8988T (cell line): ENCODE measurements at places on chromosomes 3 and 15.

GRCh38 chr3:129268396-129268795, 10.3 kb upstream of the HMCES start:
- DNase-seq = no peak

DNA sequence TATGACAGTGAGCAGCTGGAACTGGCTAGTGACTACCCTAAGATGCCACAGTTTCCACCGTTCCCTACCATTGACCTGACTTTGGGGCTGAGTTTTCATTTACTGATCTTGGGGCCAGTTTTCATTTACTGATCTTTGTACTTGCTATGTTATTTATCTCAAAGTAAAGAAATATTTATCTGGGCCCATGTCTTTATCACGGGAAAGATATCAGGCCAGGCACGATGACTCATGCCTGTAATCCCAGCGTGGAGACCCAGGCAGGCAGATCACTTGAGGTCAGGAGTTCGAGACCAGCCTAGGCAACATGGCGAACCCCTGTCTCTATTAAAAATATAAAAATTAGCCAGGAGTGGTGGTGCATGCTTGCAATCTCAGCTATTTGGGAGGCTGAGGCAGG, 83.5 kb downstream of the EOMES start:
- no peak for DNase-seq

- DNase-seq = no peak
These were observed 271.9 kb downstream of the FOXP1 start for GRCh38 chr3:71311661-71312046.

DNA sequence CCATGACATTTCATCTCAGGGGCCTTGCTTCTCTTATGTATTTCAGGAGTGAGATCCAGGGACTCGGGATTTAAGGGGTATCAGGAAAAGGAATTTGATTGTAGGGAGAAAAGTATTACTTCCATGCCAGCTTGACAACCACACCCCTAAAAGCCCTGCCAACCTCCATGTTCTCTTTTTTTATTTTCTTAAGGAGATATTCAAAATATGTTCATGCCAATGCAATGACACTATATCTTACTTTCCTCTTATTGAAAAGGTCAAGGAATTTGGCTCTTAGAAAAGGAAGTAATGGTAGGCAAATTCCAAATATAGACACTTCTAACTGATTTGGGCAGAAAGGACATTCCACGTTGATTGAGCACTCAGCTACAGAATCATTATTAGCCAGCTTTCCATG, 407.5 kb upstream of the NECTIN3 start:
- DNase-seq = no peak

DNA sequence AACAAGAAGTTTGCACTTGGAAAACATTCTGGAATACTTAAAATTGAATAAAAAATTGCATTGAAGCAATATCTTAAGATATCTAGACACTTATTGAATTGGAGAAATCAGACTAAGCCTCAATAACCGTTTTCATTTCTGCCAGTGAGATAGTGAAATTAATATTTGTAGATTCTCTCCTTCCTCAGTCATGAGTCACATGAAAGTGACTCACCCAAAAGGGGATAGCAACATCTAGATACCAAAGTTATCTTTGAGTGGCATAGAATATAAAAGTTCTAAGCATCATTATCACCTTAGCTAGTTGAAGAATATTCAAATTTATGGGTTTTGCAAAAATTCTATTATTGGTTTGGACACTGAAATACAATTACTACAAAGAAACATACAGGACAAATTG, 614.8 kb upstream of the ZNF717 start:
- DNase-seq = no peak

GRCh38 chr15:29765898-29766527, 56.3 kb downstream of the TJP1 start:
- DNase-seq = no peak
